ENCODE measurements at places on chromosomes 3 and 15.

- no peak for DNase-seq
Observed at GRCh38 chr3:157713101-157713500, 209.9 kb upstream of the VEPH1 start.

GRCh38 chr3:141384575-141384974 lies 16.3 kb downstream of the ZBTB38 start:
- no peak for DNase-seq

- no peak for DNase-seq
Observed at GRCh38 chr3:106711650-106712049, 665.6 kb upstream of the CCDC54 start.

DNA sequence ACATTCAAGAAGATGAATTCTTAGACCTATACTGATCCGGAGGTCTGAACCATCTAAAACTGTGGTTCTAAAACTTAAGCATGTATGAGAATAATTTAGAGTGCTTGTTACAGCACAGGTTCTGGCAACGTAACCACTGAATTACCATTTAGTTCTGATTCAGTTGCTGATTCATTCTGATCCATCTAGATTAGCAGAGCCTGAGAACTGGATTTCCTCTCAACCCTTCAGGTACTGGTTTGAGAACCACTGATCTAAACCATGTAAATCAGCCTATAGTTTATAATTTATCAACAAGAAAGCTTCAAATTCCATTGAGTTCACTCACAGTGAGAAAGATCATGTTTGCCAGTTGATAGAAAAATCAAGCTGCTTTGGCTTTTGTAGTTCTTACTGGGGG lies 1001.1 kb upstream of the EPHA6 start:
- DNase-seq = no peak

DNA sequence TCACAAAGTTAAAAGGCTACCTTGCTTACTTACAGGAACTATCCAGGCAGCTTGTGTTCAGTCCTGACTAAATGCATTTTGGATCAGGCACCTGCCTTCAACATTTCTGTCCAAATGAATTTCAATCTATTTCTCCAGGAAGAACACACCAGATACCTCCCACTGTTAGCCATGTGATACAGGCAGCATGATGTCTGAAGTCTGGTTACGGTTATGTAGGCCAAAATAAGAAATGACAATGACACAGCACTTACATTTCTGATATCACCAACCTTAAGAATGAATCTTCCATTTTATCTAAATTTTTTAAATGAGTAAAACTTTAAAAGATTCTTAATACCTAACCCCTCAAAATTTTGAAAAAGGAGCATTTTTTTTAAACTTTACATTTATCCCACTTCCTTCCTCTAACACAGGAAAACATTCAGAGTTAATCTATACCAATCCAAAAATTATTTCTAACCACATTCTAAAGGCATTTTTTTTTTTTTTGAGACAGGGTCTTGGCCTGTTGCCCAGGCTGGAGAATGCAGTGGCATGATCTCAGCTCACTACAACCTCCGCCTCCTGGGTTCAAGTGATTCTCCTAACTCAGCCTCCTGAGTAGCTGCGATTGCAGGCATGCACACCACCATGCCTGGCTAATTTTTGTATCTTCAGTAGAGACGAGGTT lies at the start of gene MAP4:
Gene MAP4 (minus strand): TSS at position 116 of the 673 bp plus-strand sequence. CDS start 17,556 bp downstream, outside the sequence.
- DNase-seq = no peak

GRCh38 chr15:84805221-84805620 lies 11.9 kb upstream of the ALPK3 start:
- no peak for DNase-seq

DNA sequence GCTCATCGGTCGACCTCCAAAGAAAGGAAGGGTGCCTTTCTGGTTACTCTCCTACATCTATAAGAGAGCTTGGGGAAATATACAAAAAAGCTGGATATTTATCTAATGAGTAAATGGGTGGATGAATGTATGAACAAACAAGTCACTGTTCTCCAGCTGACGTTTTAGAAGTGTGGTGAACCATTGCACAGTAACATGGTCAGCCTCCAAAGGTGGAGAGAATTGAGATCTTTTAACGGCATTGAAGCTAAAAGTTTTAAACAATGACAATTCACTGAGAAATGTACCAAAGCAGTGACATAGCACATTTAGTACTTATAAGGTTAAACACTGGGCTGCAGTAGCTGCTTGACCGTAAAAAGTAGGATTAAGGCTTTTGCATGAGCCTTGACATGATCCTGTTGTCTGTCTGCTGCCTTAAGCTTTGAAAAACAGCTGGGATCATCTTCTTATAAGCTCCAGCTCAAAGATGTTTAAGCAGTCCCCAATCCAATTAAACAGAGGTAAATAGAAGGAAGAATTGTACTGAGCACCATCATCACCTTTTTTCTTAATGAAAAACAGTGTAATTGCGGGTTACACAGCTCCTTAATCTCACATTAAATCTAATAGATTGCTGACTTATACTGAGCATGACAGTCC lies 222.9 kb downstream of the WDR72 start:
- no peak for DNase-seq

DNA sequence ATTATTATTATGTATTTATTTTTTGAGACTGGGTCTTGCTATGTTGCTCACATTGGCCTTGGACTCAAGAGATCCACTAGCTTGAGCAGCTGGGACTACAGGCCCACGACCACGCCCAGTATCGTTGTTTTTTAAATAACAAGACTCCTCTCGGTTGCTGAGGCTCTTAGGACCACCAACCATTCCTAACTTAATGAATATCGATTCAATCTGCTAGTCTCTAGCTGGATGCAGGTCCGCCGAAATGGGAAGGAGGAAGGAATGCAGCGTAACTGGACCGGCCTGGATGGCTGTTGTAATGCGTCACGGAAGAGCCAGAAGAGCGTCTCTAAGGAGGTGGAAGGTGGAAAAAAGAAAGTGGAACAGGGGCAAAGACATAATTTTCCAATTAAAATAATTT lies 1.7 kb downstream of the ANXA2 start:
- no peak for DNase-seq

- DNase-seq = no peak
Observed at GRCh38 chr3:133956982-133957381, 61.3 kb upstream of the RAB6B start.

DNA sequence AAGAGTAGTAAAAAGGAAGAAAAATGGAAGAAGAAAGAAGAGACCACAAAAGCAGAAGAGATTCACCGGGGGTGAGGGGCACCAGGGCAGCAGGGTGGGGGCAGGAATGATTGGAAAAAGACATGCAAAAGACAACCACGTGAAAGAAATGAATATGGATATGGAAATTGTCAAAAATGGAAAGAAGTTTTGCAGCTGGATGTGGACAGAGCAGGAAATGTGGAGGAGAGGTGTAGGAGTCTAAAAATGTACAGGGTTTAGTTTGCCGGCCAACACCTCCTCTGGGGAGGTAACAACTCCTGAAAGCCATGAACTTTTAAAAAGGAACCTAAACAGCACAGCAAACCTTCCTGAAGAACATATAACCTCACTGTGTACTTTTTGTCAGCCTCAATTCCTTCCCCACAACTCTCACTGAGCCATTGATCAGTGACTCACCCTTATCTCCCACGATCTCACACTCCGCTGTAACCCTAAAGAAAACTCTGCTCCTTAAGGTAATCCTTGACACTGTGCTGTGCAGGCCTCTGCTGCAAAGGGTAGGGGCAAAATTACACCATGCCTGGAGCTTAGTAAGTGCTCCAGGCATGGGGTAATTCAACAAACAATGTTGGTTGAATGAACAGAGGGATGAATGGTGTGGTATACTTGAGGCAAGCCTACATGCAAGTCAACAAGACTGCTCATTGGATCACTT lies 100.2 kb upstream of the BOC start:
- DNase-seq = no peak

- no peak for DNase-seq
Observed at GRCh38 chr15:59543721-59544547, 67.6 kb upstream of the GCNT3 start.

- no peak for DNase-seq
Observed at GRCh38 chr3:27756877-27757276, 34.8 kb upstream of the EOMES start.

DNA sequence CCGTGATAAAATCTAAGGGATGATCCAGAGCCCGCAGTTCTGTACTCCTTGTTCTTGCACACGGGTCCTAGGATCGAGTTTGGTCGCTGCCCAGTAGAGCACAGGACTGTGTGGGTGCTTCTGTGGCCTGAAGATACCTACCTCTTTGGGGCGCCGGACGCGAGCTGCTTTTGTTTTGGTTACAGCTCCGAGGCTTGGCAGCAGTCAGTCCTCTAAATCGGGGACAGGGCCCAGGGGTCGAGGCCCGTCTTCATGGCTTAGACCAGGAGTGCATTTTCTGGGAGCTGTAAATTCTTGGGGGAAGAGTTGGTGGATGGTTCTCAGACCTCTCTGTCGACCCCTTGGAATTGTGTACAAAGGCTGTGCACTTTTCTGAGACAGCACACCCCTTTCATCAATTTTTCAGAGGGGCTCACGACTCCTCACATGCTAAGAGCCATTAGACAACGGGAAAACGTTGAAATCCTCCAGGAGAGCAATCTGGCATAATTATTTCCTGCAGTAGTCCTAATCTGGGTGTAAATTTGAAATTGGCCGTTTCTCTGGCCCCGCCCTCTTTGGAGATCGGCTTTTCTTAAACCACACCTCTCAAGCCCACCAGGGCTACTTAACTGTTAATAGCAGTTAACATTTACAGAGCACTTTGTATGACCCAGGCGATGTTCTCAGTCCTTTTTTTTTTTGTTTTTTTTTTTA lies 928 bp downstream of the CEP97 start:
- DNase-seq = no peak

DNA sequence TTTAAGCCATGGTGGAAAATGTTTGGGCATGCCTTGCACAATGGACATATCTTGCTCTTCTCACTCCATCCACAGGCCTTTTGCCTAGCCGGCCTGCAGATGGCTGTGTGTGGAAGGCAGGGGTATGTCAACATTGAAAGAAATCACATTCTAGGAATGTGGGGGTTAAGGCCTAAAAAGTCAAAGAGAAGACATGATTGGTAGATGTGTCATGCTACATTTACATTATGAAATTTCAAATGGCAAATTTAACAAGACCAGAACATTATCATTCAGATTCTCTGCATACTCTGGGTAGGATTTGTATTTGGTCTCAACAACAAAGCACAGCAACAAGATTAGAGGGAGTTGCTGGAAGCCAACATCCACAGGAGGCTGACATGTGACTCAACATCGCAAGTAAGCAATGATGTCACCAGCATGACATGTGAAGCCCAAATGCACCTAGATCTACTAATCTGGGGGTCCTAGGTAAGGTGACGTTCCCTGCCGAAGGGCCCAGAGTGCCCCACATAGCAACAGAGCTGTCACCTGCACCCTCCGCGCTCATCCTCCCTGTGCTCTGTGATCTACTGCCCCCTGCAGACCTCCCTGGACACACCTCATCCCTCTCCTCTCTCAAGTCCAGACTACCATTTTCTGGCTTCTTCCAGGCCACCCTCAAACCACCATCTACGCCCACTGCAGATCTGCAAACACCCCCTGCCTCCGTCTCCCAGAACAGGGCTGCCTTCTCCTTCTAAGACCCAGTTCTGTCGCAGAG lies 39.4 kb downstream of the CLDN18 start:
- no peak for DNase-seq

DNA sequence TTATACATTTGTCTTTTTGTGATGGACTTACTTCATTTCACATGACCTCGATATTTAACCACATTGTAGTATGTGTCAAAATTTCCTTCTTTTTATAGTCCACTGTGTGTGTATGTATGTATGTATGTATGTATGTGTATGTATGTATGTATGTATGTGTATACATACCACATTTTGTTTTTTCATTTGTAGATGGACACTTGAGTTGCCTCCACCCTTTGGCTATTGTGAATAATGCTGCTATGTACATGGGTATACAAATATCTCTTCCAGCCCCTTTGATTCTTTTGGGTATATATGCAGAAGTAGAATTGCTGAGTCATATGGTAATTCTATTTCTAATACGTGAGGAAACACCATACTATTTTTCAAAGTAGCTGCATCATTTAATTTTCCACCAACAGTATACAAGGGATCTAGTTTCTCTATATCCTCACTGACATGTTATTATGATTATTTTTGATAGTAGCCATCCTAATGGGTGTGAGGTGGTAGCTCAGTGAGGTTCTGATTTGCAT lies 228.2 kb downstream of the OPA1 start:
- DNase-seq = no peak

- no peak for DNase-seq
Observed at GRCh38 chr3:18279226-18279737, 145.9 kb downstream of the SATB1 start.

GRCh38 chr3:133620066-133620784 lies 41.5 kb downstream of the TOPBP1 start:
- no peak for DNase-seq

GRCh38 chr3:62318752-62319569 lies 54.4 kb downstream of the FEZF2 start:
- no peak for DNase-seq

- no peak for DNase-seq
Observed at GRCh38 chr3:194671511-194671899, 486 bp downstream of the LSG1 start.

GRCh38 chr3:25412269-25412668 lies 15.8 kb upstream of the RARB start:
- DNase-seq = no peak

- no peak for DNase-seq
Observed at GRCh38 chr3:51684971-51685751, 14.1 kb downstream of the TEX264 start.

GRCh38 chr15:35850284-35850683 lies 304.3 kb upstream of the DPH6 start:
- no peak for DNase-seq

DNA sequence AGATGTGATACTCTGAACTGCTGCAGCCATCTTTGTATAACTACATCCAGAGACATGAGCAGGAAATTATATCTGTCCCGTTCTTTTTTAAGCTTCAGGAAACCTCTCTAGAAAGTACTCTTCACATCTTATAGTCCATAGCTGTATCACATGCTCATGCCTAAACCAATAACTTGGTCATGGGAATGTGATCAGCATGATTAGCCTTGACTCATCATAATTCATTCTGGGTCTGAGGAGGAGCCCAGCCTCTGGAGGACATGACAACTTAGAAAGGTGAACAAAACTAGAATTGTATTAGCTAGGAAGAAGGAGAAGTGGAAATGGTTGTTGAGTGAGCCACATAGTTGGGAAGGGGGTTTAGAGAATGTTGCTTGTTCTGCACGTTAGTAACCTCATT lies 12.9 kb downstream of the PPM1L start:
- DNase-seq = no peak

- DNase-seq = no peak
Observed at GRCh38 chr3:101184111-101184510, 136.3 kb downstream of the IMPG2 start.

DNA sequence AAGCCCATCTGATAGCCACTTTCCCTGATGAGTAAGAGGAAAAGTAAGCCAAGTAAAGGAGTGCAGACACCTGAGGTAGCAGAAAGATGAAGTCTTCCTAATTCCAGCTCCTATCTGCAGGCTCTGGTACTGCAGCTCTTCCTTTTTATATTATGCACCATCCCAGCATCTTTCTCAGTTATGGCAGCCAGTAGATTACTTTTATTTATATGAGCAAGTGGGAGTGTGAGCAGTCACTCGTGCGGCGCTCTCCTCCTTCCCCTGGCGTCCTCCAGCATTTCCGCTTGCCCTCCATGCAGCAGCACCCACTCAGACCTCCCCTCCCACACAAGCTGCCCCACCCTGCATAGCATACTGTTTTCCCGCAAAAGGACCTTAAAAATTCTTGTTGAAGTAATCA lies 465.9 kb upstream of the DPPA4 start:
- no peak for DNase-seq

All from cortex of kidney (tissue), 1 donor.